CD4-positive, alpha-beta T cell treated with Interleukin-10 for 1 hour (primary cell): ENCODE measurements at places on chromosomes 7 and 10.

GRCh38 chr7:21777921-21778320 is 167.8 kb downstream of the CDCA7L start:
- no peak for DNase-seq

GRCh38 chr10:44807451-44807850 is 103.7 kb upstream of the TMEM72 start:
- DNase-seq = no peak

DNA sequence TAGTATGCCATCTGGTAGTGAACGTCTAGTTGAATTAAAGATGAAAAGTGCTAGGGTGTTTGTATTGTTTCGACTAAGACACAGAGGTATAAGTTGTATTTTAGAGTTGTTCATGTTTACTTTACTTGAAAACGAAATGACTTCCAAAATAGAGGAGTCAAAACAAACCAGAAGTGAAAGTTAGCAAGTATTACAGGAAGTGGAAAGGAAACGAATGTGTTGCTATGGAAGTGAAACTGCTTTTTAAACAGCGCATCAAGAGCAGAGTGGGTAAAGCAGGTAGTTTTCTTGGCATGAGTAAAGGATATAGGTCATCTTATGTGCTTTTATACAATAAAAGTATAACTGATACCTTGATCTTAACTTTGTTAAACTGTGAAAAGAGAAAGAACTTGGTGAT is 20.0 kb upstream of the GALNTL5 start:
- DNase-seq = peak; percentile 67

GRCh38 chr10:49053053-49053997 is 62.0 kb downstream of the VSTM4 start:
- no peak for DNase-seq
